ENCODE measurements at places on chromosomes 5 and 9.

DNA sequence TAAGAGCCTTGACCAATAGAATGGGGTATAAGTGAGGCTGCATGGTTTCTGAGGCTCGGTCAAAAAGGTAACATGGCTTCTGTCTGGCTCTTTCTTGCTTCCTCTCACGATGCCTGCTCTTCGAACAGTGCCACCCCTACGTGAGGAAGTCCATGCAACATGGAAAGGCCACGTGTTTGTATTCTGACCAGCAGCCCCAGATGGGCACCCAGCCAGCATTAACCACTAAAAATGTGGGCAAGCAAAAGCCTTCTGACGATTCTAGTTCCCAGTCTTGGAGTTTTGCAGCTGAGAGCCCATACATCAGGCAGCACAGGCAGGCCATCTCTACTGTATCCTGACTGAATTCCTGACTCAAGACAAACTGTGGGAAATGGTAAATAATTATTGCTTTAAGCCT is 24.2 kb upstream of the NREP start:
- DNase-seq = no peak

- DNase-seq = no peak
These were observed 187.4 kb downstream of the ARHGAP26 start for GRCh38 chr5:142957528-142957927.

- DNase-seq = no peak
These were observed 276.8 kb upstream of the MAP3K1 start for GRCh38 chr5:56538580-56538979.

DNA sequence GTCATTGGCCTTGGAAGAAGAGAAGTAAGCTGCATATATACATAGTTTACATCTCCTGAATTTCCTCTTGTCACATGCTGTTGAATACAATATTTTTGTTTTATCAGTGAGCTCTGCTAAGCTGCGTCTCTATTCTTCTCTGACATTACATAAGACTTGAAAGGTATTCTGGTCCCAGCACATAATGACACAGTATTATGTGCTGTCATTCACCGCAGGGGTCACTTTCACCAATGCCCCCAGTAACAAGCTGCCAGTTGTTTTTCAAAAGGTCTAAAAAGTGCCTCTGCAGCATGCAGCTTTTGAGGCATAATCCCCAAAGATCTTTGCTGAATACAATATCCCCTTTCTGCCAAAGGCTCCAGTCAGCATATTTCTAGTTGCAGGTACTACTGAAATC is 349.0 kb upstream of the FAM174A start:
- no peak for DNase-seq

DNA sequence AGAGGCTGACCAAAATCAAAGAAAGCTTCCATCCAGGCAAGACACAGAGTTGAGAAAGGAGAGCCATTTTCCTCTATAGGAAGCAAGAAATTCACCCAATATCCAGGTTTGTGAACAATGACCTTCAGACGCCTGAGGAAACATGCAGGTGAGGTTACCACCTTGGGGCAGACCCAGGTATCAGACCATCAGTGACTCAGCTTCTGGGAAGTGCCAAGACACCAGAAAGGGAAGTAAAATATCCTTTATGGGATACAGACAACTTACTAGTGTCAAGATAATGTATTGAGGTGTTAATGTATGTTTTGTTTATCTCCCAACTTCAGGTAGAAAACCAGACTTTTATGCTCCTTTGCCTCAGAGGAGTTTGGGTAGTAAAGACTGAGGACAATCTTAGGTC is 2.2 kb upstream of the DTWD2 start:
- no peak for DNase-seq

DNA sequence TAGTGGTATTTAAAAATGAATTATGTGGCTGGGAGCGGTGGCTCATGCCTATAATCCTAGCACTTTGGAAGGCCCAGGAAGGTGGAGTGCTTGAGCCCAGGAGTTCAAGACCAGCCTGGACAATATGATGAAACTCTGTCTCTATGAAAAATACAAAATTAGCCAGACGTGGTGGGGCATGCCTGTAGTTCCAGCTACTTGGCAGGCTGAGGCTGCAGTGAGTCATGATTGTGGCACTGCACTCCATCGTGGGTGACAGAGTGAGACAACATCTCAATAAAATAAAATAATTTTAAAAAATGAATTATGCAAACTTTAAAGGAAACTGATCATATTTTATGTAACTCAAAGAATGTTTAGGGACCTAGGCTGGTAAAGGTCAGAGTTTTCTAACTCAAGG is 310.8 kb upstream of the DMRT1 start:
- no peak for DNase-seq

DNA sequence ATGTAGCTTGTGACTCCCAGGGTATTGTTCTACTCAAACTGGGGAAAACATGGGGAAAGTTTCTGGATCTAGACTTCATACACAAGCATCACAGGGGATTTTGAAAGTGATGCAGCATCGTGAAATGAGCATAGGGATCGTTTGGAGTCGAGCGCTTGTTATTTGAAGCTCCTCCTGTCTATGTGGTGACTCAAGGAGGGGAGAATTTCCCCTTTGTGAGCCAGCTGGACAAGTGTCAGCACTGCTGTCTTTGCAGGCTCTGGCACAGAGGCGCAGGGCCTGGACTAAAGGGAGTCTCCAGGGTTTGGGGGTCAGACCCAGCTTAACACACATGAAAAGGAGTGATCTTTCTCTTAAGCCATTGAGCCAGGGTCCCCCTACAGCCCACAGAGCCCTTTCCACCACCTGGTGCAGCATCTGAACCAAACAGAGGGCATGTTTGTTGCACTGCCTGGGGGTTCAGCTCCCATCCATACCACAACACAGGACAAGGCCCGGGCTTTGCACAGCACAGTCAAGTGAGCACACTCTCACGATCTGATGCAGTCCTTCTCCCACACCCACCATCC is 51.0 kb downstream of the IRF1 start:
- no peak for DNase-seq

GRCh38 chr9:4223312-4223833 is 76.5 kb downstream of the GLIS3 start:
- no peak for DNase-seq

- peak; percentile 9 for DNase-seq
These were observed 2.7 kb downstream of the SHB start for GRCh38 chr9:38066197-38066913.

GRCh38 chr5:43804041-43804440 is 201.1 kb downstream of the NNT start:
- DNase-seq = no peak

- DNase-seq = no peak
These were observed 202.7 kb upstream of the NR3C1 start for GRCh38 chr5:143606043-143606752.

GRCh38 chr9:68832861-68833518 is 128.0 kb downstream of the PIP5K1B start:
- DNase-seq = no peak

- no peak for DNase-seq
These were observed 117.0 kb upstream of the FBXL7 start for GRCh38 chr5:15383021-15383420.

DNA sequence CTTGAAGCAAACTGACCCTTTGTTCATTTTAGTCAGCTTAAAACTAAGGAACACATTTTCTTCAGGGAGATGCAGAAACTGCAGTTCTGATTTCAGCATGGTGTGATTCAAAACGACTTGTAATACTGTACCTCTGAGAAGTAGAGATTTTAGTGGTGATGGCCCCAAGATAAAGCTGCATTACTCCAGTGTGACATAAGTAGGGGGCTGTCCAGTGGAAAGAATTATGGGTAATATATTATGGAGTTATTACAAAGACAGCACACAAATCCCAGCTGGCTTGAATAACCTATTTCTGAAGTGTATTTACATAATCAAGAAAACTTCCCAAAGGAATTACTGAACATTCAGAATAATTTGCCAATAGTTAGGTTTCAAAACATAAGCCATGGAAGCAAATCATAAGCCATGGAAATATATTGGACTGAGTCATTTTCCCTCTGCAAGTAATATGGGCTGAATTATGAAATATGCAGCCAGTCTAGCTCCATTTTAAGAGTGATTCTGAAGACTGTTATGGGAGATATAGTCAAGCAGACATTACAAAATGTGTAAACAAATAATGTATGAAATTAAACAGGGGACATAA is 133.7 kb upstream of the FBXL17 start:
- DNase-seq = no peak

GRCh38 chr9:114247077-114247476 is 75.8 kb upstream of the ORM1 start:
- DNase-seq = no peak

DNA sequence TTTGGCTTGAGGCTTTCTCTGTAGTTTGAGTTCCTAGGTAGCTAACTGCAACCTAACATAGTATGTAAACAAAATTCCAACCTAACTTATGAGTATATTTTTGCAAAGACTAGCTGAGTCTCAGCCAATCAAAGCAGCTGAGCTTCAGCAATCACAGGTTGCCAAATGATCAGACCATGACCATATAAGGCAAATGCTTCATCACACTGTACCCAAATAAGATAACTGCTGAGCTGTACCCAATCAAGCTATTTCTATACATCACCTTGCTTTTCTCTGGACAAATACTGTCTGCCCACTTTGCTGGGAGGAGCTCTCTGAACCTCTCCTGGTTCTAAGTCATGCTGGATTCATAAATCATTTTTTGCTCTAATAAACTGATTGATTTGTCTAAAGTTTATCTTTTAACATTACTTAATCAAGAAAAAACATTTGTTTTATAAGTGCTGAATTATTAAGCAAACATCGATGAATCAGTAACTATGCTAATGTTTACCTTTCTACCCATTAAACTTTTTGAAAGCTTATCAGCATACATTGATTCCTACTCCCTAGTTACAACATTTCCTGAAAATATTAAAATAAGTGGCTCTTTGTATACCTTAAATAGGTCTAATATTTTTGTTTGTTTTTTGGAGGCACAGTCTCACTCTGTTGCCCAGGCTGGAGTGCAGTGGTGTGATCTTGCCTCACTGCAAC is 129.7 kb upstream of the PCA3 start:
- no peak for DNase-seq

GRCh38 chr5:31990701-31991110 is 183.4 kb downstream of the GOLPH3 start:
- DNase-seq = no peak

- no peak for DNase-seq
These were observed 270.2 kb downstream of the PSAT1 start for GRCh38 chr9:78566948-78567675.

DNA sequence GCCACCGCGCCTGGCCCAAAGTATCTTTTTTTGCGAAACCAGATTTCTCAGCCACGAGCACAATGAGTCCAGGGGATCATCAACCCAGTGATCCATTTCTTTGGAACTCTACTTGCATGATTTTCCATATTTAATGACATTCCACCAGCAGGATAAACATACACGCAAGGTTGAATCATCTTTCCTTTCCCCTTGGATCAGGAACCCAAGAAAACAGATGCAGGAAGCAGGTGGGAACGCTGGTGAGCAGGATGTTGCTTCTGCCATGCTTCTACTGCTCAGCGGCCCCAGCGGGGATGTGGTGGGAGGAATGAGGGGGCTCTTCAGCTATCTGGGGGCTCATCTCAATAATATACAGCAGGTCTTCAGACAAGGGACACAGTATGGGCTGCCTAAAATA is 118.2 kb downstream of the SEC61B start:
- no peak for DNase-seq
